ENCODE measurements at places on chromosomes 16 and 17.

DNA sequence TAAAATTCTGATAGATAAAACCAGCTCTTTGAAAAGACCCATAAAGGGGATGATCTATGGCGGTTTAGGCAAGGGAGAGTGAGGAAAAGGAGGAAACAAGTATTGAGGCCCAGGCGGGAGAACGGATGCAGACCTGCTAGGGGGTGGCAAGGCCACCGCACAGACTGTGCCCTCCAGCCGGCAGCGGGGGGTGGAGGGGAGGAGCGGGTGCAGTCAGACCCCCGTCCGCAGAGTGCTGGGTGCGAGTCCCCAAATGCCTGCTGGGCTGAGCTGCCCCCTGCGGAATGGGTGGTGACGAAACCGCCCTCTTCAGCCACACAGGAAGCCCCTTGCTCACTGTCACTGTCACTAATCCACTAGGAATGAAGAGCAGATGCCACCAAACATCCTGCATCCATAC is 46.0 kb downstream of the LMF1 start:
- DNase-seq, result no peak

- DNase-seq, result no peak
Observed at GRCh38 chr16:19744670-19745069, 26.6 kb downstream of the IQCK start.

DNA sequence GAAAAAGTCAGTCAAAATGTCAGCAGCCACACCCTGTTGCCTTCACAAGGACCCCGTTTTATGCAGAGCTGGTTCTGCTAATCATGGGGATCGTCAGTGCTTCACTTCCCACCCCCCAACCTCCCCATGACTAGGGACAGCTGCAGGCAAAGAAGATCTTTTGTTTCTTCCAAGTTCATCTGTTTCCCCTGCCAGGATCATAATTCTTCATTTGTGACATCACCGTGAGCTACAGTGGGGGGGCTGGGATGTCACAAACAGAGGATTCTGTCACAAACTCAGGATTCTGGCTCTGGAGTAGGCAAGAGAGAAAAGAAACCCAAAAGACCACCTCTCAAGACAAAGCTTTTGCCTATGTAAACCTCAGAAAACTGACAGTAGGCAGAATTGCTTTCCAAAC is 24.7 kb downstream of the DNAJC7 start:
- no peak for DNase-seq

DNA sequence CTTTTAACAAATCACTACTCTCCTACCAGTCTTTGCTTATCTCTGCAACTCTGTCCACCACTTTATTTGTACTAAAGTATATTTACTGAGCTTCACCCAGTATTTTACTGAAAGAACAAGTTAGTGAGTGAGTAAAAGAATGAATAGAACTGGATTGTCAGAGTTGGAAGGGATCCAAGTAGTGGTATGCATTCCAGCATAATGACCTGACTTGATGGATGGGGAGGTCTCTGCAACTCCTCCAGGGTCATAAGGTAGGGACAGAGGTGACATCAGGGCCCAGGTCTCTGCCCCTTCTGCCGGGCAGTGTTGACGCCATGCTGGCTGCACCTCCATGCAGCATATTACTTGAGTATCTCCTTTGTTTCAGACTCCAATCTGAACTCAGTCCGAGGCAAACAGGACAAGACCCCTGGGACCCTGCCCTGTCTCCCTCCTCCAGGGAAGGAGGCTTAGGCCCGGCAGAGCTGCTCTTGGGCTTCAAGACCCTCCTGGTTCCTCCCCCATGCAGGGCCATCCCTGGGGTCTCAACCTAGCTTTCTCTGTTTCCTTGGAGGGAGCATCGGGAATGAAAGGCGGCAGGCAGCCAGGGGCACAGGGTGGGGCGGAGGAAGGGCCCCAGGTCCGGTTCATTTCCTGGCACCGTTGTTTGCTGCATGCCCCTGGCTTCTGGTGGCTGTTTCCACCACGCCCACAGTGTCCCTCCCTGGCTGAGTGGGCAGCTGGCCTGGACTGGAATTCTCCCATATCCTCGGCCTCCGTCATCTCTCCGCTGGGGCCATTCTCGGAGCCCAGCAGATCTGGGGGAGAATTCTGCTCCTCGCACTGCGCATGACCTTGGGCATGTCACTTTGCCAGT is 12.4 kb upstream of the ITGA3 start:
- no peak for DNase-seq

GRCh38 chr16:50244504-50245416 is 21.6 kb upstream of the ADCY7 start:
- DNase-seq, result no peak

DNA sequence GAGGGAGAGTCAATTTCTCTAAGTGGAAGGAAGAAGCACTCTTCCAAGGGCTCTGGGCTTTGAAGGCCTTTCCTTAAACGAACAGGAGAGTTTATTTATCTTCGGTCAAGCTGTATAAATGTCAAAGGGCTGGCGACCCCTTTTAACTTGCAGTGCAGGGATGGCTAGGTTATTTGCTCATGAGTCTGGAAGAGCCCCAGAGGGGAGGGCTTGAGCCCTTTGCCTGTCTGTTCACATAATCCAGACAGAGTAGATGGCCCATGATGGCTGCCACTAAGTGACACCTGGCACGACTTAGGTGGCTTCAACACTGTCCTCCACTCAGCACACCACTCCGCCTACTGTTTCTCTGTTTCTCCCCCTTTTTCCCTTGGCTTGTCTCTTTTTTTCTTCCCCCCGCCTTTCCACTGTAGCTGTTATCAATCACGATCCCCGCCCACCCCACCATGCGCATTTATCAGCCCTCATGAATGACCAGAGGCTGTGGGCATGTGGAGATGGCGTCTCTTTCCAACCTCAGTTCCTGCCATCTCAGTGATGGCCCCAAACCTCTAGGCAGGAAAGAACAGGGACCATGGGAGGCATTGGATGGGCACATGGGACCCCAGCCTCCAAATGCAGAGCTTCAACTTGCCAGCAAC is 408.7 kb upstream of the TNRC6C start:
- no peak for DNase-seq

DNA sequence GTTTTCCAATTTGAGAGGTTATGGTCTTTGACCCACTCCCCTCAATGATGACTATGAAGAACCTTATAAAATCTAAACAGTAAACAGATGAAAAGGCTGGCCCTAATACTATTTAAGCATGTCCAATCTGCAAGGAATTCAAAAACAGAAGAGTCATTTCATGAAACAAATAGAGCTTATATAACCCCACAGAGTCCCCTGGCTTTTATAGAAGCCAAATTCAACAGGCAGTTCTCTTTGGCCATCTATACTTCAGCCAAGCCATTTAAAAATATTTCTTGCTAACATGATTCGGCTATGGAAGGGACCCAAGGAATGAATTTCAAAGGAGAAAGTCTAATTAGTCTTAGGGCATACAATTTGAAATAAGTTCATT is 43.4 kb downstream of the SPOP start:
- DNase-seq, result no peak

GRCh38 chr17:51120357-51120738 is 320 bp downstream of the SPAG9 start:
- DNase-seq, result no peak

- DNase-seq, result no peak
Observed at GRCh38 chr17:58277107-58277801, 3.5 kb downstream of the MPO start.

- no peak for DNase-seq
Observed at GRCh38 chr17:44921122-44921882, 6.0 kb upstream of the GFAP start.

DNA sequence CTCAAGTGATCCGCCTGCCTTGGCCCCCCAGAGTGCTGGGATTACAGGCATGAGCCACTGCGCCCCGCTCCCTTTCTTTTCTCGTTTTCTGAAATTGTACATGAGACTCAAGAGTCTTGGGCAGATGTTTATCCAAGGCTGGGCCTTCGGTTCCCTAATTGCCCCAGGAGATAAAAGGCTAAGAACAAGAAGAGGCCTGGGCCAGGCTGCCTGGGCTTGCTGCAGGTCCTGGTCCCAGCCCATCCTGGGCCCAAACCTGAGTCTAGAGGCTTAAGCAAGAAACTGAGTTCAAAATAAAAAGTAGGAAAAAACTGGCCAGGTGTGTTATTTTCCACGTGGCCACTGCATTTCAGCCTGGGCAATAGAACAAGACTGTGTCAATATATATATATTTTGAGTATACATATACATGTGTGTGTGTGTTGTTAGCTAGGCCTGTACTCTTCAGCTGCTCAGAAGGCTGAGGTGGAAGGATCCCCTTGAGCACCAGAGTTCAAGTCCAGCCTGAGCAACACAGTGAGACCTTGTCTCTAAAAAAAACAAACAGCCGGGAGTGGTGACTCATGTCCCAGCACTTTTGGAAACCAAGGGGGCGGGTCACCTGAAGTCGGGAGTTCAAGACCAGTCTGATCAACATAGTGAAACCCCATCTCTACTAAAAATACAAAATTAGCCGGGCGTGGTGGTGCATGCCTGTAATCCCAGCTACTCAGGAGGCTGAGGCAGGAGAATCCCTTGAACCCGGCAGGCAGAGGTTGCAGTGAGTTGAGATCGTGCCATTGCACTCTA is 6.8 kb upstream of the CLUH start:
- no peak for DNase-seq

DNA sequence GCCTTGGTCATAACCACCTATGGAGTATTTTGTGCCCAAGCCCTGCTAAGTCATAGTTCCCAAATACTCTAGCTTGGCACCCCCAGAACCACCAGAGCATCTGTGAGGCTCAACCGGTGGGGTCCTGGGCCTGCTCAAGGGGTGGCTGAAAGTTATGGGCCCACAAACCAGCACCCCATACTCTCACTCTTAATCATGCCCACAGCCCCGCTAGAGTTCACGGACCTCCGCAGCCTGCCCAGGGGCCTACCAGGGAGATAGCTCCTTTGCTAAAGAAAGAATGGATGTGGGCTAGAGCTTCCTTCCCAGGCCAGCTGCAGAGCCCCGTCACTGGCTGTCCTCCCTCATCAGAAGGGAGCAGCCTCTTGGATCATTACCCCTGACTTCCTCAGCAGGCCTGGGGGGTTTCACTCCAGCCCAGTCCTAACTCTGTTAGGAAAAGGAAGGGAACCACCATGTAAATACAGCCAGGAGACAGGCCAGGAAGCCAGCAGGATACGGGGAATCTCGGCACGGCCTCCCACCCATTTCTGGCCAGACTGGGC is 1.4 kb downstream of the GIT1 start:
- DNase-seq, result no peak

- no peak for DNase-seq
Observed at GRCh38 chr16:76278086-76278485, 885 bp downstream of the CNTNAP4 start.

DNA sequence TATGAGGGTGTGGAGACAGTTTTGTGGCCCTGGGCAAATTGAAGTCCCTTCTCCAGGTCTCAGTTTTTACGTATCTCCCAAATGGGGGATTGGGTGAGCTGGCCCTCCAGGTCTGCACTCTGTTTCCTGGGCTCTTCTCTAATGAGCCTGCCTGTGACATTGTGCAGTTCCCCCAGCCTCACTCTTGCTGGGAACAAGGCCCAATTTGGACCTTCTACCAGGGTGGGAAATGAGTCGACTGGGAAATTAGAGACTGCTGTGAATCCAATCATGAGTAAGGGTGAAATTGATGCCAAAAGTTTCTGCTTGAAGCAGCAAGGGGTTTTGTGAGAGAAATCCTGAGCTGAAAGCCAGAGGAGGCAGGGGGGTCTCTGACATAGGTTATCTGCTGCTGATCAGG is 71.5 kb upstream of the KSR1 start:
- no peak for DNase-seq

DNA sequence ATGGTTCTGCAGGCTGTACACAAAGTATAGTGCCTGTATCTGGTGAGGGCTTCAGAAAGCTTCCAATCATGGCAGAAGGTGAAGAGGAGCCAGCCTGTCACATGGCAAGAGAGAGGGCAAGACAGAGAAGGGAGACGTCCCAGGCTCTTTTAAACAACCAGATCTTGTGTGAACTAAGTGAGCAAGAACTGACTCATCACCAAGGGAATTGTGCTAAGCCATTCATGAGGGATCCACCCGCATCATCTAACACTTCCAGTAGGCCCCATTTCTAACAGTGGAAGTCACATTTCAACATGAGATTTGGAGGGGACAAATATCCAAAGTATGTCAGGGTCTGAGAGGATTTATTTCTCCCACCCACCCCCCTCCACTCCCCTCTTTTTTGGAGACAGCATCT is 56.2 kb upstream of the ELAC2 start:
- DNase-seq, result no peak

GRCh38 chr17:74851612-74852236 is 8.0 kb downstream of the GRIN2C start:
- no peak for DNase-seq

GRCh38 chr16:58518083-58518979 is 3.0 kb downstream of the SETD6 start:
- DNase-seq, result no peak

- no peak for DNase-seq
Observed at GRCh38 chr17:75475851-75476250, 19.4 kb downstream of the TMEM94 start.

- no peak for DNase-seq
Observed at GRCh38 chr17:269616-270514, 82.7 kb downstream of the RPH3AL start.

DNA sequence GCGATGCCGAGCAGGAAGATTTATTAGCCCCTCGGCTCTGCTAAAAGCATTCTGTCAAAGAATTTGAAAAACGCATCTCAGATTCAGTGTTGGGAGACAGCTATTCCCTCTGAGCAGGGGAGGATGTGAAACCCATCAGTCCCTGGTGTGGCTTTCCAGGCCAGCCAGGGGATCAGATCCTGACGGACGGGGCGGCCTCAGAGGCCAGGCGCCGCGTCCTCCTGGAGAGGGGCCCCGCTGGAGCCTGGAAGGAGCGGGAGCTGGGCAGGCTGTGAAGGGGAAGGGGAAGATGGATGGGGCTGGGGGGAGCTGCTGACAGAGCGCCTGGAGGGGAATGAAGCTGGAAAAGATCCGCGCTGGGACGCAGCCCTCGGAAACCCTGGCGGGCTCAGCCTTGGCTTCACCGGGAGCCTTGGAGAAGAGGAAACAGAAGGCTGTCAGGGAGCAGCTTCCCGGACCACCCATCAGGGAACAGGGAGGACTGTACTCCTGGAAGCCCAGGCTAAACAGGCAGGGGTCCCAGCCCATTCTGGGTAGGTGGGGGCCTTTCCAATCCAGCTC is 358.0 kb downstream of the C16orf95 start:
- DNase-seq, result no peak

Data from stimulated activated CD8-positive, alpha-beta memory T cell treated with anti-CD3 and anti-CD28 coated beads, Interleukin-2, amount 100 ng/mL, for 1 hour (primary cell).